ENCODE measurements at places on chromosomes 7 and 10.

GRCh38 chr10:35559416-35559815, 45.7 kb upstream of the GJD4 start:
- no peak for DNase-seq

DNA sequence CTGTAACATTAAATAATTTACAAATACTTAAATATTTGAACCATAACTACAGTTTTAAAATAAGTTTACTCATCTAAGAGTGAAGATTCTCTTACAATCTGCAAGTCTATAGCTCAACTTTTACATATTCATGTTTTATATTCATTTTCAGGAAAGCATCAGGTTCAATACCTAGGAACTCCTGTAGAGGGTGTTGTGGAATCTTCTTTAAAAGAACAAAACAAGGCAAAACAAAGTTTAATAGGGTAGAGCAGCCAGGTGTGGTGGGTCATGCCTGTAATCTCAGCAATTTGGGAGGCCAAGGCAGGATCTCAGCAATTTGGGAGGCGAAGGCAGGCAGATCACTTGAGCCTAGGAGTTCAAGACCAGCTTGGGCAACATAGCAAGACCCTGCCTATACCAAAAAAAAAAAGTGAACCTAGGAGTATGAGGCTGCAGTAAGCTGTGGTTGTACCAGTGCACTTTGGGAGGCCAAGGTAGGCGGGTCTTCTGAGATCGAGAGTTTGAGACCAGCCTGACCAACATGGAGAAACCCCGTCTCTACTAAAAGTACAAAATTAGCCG, 45.1 kb downstream of the ST8SIA6 start:
- peak; percentile 33 for DNase-seq

- DNase-seq = peak; percentile 60
Observed at GRCh38 chr7:19116121-19117090, 1.0 kb downstream of the TWIST1 start.

DNA sequence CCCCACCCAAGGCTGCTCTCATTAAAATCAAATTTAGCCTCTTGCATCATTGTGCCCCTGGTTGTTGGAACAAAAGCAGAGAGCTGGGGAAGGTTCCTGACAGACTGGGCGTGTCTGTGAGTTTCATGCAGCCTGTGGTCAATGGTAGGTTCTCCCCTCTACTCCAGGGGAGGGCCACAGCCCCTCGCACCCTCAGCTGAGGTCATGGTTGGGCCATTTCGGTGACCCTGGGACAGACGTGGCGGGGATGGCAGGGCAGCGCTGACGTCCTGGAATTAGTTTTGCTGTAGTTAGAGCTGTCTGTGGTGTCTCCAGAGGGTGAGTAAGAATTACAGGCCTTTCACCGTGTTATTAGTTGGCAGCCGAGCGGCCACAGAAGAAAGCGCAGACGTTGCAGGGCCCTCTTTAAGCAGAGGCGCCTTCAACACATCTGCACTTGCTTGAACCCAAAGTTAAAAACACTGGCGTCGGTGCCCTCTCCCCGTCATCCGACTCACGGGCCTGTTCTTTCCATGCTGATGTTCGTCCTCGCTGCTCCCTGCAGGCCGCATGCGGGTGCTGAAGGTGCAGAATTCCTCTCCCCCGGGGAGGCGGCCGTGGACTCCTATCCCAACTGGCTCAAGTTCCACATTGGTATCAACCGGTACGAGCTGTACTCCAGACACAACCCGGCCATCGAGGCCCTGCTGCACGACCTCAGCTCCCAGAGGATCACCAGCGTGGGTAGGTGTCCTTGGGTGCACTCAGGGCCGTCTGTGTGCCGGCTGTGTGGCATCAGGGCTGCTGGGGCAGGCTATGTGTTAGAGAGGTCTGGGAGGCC, 2.8 kb downstream of the FAM20C start:
- DNase-seq = no peak

GRCh38 chr10:86262688-86263181, 103.9 kb downstream of the GRID1 start:
- no peak for DNase-seq

GRCh38 chr10:29946953-29947700, 112.3 kb downstream of the JCAD start:
- peak; percentile 95 for DNase-seq

DNA sequence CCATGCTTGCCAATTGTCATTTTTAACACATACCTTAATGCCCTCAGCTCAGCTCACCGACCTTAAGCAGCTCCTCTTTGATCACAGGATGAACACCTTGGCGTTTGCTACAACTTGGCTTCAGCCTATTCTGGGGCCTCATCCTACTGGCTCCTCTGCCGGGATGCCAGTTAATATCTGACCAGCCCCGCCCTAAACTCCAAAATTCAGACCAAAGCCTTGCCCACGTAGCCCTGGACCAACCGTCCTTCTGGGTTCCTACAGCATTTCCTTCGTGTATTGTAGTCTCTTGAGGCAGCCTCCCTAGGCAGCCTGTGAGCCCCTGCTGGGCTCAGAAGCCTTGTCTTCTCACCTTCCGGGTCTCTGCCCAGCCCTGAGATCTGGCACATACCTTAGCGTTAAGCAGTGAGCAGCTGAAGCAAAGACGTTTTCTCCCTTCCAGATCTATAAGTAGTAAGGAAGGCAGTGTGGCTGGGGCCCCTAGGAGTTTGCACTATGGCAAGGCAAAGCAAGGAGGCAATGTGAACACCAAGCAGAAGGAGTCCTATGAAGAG, 836 bp downstream of the ENO4 start:
- DNase-seq = no peak

- DNase-seq = no peak
Observed at GRCh38 chr7:36591636-36592035, 132.7 kb downstream of the AOAH start.

DNA sequence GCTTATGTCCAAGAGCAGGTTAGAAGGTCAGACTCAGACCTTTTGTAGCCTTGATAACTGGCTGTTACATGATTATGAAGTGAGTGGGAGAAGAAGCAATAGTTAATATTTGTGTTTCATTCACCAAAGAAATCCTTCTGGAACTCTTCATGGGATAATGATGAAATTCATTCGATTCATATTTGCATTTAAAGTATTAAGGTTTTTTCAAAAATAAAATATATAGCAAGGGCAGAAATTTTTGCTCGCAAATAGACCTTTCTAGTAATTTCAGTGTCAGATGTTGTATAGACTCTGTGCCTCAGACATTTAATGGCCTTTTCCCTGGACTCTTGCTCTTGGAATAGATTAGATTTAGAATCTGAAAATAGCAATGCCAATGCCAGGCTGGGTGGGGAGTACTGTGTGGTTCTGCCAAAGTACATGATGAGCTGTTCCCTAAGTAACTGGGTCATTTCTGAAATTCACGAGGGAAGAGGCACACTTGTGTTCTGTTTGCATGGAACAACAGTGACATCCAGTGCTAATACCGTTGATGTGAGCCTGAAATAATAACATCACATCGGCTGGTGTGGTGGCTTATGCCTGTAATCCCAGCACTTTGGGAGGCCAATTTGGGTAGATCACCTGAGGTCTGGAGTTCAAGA, 119.2 kb downstream of the MBL2 start:
- DNase-seq = no peak

- DNase-seq = no peak
Observed at GRCh38 chr10:125692196-125692595, 9.2 kb upstream of the TEX36 start.

GRCh38 chr7:157545681-157546060, 208.9 kb downstream of the DNAJB6 start:
- DNase-seq = no peak

- peak; percentile 68 for DNase-seq
Observed at GRCh38 chr10:113069595-113069994, 119.5 kb downstream of the TCF7L2 start.

DNA sequence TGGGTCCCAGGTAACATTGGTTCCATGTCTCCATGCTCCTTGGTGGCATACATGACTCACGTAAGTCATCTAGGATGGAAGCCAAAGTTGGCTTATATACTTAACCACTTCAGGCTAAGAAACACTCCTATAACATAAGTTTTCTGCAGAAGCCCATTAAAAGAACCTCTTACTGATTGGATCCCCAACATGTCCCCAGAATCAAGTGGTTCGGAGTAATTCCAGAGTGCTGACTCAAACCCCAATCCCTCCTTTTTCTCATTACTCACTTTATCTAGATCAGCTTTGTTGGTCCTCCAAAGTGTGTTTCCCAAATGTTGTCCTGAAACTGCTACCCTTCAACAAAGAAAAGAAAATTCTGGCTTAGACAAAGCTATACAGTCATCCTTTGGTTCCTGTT, 10.1 kb upstream of the ATOH7 start:
- no peak for DNase-seq

DNA sequence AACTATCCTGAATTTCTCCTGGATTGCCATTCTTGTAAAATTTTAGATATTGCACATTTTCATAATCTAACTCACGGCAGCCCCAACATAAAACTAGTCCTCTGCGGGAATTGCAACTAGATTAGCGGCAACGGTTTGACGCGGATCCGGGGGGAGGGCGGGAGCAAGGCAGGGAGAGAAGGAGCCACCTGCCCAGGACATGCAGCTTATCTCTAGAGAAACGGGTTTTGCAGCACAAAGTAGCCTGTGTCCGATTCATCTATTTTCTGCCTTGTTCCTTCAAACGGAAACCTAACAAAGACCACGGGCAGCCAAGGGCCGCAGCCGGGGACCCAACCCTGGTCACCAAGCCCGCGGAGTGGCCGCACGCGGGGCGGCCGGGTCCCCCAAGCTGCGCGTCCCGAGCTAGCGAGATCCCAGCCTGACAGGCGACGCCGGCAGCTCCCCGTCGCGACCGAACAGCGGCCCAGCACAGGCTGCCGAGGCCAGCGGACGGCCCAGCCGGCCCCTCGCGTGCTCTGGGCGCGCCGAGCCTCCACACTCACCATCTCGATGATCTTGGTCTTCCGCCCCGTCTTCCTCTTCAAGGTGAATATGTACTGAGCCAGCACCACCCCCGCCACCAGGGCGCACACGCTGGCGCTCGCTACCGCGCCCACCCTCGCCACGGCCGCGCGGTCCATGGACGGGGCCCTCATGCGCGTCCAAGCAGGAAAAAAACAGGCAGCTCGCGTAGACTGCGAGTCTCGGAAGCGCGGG, at the start of gene NT5C3A:
Gene NT5C3A (minus strand): TSS at position 754 of the 759 bp plus-strand sequence. CDS start 71 bp downstream, at position 683.
- peak; percentile 33 for DNase-seq

DNA sequence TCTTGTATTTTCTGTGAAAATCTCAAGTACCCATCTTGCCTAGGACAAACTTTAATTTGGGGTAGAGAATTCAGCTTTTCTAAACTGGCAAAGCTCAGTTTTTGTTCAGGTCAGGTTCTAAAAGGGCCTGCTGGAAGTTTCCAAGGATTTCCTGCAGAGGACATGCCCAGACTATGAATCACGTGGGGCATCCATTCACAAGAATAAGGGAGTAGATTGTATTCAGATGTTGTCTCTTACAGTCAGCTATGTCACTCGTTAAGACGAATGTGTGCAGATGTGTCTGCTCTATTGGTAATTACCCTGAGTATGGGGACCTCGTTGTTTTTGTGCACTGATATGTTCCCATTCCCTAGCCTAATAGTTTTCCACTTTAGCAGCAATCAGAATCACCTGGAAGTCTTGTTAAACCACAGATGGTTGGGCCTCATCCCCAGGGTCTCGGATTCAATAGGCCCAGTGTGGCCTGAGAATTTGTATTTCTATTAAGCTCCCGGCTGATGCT, 81.0 kb upstream of the ITPRID1 start:
- DNase-seq = peak; percentile 17

DNA sequence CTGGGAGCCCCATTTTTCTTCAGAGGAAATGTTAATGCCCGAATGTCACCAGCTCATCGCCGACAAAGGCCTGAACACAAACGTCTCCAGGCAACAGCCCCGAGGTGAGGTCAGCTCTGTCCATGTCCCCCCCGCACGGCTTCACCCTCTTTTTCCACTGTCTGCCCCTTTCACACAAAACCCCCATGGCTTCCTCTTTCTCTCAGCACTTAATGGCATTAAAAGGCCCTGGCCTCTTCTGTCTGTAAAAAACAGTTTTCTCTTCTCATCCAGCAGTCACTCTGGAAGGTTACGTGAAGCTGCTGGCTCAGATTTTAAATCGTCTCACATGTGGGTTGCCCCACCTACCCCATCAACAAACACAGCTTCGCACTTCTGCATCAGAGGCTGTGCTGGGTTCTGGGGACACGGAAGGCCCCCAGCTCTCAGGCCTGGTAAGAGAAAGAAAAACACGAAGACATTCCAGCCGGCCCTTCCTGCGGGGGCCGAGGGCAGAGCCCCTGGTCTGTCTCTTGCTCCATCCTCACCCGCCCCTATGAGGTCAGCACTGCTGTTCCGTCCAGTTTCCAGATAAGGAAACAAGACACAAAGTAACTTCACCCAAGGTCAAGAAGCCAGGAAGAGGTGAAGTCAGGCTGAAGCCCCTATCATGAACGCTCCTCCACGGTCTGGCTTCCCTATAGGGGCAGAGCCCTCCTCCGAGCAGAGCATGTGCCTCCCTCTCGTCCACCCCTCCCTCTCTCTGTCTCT, 91.1 kb upstream of the PDGFA start:
- DNase-seq = peak; percentile 75
